ENCODE measurements at places on chromosomes 2 and 18.

DNA sequence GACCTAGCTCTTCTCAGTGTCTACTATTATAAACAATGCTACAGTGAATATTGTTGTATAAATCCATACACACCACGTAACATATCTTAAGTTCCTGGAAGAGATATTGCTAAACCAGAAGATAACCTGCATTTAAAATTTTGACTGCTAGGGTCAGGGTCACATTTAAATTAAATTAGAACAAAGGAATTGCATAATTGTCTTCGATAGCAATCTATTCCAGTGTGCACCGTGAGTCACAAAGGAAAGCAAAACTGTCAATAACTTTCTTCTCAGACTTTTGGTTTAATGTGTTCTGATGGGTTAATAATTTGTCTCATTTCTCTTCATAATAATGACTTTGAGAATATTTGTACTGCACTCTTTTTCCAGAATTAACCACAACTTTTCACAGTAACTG lies 4.2 kb downstream of the GEN1 start:
- DNase-seq = no peak

- no peak for DNase-seq
Observed at GRCh38 chr18:6954501-6954900, 163.1 kb downstream of the LAMA1 start.

DNA sequence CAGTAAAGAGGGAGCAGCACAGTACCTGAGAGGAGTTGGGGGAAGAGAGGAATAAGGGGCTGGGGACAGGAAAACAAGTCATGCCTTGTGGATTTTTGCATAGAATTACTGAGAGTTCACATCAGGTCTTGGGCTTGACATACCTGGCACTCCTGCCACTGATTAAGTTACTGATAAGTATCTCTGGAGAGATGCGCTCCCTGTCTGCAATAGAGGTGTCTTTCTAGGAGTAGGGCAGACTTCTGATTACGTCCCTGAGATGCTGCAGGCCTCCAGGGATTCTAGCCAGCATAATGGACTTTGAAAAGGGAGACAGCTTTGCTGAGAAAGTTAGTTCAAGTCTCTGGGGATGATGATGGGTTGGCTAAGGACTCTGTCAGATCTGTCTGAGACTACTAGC lies 69.4 kb downstream of the CHRNA1 start:
- no peak for DNase-seq

DNA sequence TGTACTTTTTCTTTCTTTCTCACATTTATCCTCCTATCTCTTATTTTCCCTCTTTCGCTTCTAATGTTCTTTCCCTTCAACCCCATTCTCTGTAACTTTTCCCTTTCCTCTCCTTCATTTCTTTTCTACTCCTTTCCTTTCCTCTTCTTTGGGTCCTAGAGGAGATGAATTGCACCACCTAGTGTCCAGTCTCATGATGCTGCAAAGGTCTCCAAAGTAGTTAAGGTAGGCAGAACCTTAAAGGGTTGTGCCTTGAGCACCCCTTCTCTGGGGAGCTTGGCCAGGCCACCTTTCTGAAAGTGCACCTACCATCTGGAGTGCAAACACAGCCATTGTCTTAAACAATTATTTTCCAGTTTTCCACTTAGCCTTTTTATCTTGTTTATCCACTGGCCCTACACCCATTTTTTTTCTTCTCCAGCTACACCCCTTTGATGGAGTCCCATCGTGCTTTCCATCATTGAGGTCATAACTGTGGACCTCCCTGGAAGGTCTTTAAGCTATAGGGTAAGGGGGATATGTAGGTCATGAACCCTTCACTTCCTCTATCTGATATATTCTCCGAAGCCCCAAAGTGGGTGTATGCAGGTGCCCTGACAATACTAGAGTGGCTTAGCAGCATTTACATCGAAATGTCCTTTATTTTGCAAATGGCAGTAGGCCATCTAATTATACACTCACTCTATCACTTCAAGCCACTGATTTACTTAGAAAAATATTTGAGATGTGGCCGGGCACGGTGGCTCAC lies 155.9 kb downstream of the ESCO1 start:
- DNase-seq = peak; percentile 20

GRCh38 chr2:158600155-158600802 lies 143.5 kb downstream of the PKP4 start:
- DNase-seq = no peak

GRCh38 chr2:213157242-213157641 lies 5.8 kb upstream of the IKZF2 start:
- no peak for DNase-seq

GRCh38 chr2:147989809-147990403 lies 30.6 kb downstream of the ORC4 start:
- DNase-seq = peak; percentile 40

GRCh38 chr2:173690349-173690748 lies 274.8 kb downstream of the SP3 start:
- DNase-seq = no peak

DNA sequence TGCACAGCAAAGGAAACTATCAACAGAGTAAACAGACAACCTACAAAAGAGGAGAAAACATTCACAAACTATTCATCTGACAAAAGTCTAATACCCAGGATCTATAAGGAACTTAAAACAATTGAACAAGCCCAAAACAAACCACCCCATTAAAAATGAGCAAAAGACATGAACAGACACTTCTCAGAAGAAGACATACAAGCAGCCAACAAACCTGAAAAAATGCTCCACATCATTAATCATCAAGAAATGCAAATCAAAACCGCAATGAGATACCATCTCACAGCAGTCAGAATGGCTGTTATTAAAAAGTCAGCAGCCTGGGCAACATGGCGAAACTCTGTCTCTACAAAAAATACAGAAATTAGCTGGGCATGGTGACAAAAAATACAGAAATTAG lies 110.2 kb upstream of the LDLRAD4 start:
- DNase-seq = no peak

DNA sequence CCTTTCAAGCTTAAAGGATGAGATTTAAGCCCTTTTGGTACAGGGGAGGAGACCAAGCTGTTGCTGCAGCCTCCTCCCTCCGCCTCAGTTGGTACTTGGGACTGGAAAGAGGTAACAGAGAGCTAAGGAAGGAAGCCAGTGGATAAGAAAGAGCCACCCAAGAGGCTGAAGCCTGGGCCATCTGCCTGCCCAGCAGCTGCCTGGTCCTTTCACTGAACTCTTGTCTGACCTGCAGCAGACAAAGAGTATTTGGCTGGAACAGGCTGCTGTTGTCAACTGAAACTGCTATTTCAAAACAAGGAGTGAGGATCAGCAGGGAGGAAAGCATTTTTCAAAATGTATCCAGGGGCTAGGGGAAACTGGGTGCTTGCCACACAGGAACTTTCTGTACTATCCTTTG lies 30.3 kb downstream of the TNS1 start:
- no peak for DNase-seq

DNA sequence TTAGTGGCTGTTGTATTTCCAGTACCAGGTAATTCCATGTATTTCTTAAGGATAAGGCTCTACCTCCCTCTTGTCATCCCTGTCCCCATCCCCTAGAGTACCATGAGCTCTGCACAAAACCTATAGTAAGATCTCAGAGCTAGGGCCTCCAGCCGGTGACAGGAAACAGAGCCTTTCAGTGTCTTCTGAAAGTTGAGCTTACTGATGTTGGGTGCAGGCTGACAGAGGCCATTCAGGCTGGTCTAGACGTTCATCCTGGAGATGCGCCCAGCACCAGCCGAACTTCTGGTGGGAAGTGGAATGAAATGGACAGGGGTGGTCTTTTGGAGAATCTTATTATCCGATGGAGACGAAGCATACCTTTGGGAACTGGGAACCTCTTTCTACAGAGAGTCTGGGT lies 16.7 kb upstream of the LYPD6B start:
- no peak for DNase-seq

DNA sequence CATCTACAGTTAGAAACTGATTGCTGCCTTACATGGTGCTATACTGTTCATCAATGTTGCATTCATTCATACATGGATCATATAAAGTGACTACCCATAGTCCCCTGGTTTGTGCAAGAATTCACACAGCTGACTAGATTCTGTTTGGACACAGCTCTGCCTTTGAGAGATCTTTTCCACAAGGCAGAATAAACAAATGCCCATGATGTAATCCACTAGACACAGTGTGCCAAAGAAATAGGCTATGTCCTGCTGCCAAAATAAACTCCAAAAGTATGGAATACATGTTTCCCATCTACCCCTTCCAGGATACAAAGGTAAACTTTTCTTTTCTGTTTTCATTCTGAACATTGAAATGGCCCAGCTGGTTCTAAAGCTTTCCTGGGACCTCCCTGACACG lies 269.4 kb upstream of the CHAC2 start:
- DNase-seq = no peak

- DNase-seq = no peak
Observed at GRCh38 chr18:62660691-62661090, 54.6 kb upstream of the PHLPP1 start.

DNA sequence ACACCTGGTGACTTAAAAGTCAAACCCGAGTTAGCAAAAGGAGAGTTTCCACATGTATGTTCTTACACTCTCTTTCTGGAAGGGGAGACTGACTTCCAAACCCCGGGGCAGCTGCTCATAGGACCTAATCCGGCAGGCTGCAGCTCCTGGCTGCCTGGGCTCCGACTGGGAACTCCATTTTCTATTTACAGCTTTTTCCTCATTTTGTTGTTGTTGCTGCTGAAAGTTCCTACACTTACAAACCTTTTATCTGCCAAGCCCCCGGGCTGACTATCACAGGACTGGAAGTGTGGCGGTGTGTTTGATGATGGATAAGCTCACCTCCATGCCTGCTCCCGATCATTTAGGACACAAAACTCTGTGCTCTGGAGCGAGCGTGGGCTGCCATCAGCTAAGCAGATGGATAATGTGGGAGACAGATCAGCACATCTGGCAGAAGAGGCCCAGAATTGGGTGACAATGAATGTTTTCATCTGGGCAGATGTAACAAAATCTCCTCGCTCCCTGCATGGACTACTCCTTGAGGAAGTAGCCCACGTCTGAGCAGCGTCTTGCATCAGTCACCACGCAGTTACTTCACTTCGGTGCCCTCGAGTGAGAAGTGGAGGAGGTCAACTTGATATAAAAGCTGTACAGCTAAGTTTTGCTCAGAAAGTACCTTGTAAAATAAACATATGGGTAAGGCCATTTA lies 114.4 kb upstream of the COPS8 start:
- DNase-seq = no peak

- DNase-seq = no peak
Observed at GRCh38 chr18:36623681-36624190, 205.1 kb downstream of the TPGS2 start.

GRCh38 chr18:6203791-6204190 lies 210.9 kb downstream of the L3MBTL4 start:
- no peak for DNase-seq

- no peak for DNase-seq
Observed at GRCh38 chr18:50734886-50735285, 84.9 kb downstream of the MRO start.

DNA sequence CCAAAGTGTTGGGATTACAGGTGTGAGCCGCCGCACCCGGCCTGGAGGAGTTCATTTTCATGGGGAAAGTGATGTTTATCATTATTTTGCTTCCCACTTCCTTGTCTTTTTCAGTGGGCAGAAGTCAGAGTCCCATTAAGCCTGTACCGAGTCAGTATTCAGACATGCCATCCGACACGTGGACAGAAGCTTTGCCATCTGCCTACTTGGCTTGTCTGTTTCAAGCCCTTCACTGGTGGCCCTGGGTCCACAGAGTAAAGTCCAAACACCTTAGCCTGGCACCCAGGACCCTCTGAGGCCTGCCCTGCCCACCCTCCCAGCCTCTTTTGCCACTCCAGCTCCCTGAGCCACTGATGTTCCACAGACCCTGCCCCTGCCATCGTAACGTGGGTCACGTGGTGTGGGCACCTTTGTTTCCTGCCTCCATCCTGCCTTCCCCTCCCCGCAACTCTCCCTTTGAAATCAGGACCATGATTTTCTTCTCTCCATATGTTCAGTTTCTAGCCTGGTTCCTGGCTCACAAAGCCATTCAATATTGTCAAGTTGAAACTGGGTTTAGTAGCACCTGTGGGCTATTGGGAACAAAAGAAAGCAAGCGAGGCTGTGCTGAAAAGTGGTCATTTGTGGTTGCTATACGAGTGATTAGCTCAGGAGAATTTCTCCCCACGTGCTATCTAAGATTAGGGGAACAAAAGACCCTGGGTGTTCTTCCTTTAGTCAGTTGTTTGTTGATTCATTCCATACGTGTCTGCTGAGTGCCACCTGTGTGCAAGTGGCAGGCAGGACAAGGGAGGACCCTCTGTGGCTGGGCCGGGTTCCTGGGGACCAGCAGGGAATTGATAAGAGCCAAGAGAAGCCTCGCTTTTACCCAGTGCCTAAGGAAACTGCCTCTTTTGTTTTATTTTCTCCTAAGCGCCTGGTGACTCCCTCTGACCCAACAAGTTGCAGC lies 5.1 kb upstream of the ODC1 start:
- no peak for DNase-seq

GRCh38 chr18:10453806-10454680 lies at the start of gene APCDD1:
APCDD1 (plus strand) TSS chr18:10454635; CDS start chr18:10454982, 347 bp downstream.
- DNase-seq = no peak

GRCh38 chr2:235433860-235434259 lies 60.0 kb upstream of the AGAP1 start:
- DNase-seq = no peak

DNA sequence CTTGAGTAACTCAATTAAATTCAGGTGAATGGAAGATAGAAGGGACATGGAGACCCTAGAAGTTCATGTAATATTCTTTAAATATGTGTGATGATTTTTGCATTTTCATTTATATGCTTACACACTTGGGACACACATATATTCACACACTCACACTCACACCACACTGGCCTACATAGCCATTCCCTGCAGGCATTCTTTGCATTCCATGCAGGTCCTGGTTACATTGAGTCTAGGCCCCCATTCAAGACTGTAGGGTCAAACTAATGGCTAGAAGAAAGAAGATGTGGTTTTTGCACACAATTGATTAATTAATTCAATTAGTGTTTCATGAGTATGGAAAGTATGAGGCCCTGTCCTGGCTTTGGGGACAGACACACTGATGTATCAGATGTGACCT lies 249.4 kb downstream of the HNMT start:
- DNase-seq = no peak

DNA sequence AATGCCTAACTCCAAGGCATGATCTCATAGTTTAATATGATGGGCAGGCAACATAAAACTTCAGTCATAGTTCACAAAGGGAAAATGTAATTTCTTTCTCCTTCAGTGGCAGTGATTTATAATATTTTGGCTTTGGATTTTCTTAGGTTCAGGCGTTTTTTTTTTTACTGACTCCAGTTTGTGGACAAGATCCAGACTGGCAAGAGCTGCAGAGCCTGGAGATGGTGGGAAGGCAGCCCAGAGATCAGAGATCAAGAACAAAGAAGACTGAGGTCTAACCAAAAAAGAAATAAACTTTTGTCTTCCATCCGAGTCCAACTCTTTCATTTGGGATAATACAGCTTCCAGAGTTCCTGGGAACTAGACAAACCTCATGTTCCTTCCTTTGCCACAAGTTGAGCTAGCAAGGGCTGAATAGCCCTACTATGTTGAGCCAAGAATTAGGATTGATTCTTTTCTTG lies 215.3 kb upstream of the SETBP1 start:
- DNase-seq = no peak

- DNase-seq = peak; percentile 80
Observed at GRCh38 chr2:157777427-157777826, 98.7 kb downstream of the ACVR1 start.
